ENCODE measurements at places on chromosomes 7 and 10.

- DNase-seq, result no peak
Observed at GRCh38 chr7:48170506-48170905, 752 bp upstream of the ABCA13 start.

- DNase-seq, result no peak
Observed at GRCh38 chr10:33939892-33940291, 605.4 kb upstream of the NRP1 start.

GRCh38 chr7:138304071-138304320 lies 156.1 kb upstream of the TRIM24 start:
- DNase-seq, result no peak

DNA sequence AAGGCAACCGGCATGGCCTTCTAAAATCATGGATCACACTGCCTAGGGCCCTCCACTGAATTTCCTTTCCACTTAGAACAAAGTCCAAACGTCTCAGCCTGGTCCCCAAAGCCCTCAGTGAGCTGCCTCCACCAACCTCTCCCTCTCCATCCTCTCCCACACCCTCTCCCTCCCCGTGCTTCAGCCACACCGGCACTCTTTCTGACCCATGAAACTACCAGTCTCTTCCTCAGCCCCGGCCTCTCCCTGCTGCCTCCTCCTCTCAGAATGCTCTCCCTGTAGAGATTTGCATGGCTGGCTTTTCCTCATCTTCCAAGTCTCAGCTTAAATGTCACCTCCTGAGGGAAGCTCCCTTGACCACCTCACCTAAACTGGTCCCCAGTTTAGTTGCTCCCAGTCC lies 219.0 kb upstream of the ZMIZ1 start:
- no peak for DNase-seq

GRCh38 chr7:19051767-19052375 lies 65.6 kb downstream of the TWIST1 start:
- no peak for DNase-seq

GRCh38 chr10:100531761-100532160 lies 2.1 kb upstream of the NDUFB8 start:
- no peak for DNase-seq

DNA sequence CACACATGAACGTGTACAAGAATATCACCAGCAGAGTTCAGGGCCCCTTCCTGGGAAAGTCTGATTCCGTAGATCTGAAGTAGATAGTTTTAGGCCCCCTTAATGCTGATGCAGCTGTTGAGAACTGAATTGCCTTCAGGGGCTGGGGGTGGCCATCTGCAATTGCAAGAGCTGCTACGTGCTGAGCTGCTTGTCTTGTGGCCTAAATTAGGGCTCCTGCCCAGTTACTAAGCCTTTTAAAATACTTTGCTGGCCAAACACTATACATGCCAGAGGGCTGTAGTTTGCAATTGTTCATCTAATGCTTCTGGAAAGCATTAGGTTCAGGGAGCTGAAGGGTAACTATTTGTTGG lies 71.7 kb downstream of the TMEM178B start:
- DNase-seq, result no peak

GRCh38 chr7:125406111-125406510 lies 476.5 kb upstream of the POT1 start:
- DNase-seq, result no peak

GRCh38 chr7:54839575-54840213 lies 80.7 kb upstream of the SEC61G start:
- no peak for DNase-seq

- no peak for DNase-seq
Observed at GRCh38 chr7:89839329-89839728, 314.9 kb upstream of the STEAP1 start.

DNA sequence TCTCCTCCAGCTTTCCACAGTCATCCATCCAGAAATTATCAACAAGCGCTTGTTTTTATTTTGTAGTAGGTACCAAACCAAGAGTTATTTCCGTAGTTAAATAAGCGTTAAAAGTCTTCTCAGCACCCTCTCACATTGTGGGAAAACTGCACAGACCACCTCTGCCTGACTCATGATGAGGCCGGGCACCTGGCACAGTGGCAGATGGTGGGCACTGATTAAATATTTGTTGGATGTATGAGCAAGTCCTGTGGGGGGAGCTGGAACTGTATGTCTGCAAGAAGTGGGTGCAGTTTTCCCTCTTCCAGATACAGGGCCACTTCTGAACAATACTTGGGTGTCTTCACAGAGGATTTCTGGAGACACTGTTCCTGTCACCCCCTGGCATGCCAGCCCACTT lies 5.3 kb upstream of the REPIN1 start:
- no peak for DNase-seq

GRCh38 chr10:128710098-128710797 lies 584.0 kb upstream of the MKI67 start:
- DNase-seq, result no peak

DNA sequence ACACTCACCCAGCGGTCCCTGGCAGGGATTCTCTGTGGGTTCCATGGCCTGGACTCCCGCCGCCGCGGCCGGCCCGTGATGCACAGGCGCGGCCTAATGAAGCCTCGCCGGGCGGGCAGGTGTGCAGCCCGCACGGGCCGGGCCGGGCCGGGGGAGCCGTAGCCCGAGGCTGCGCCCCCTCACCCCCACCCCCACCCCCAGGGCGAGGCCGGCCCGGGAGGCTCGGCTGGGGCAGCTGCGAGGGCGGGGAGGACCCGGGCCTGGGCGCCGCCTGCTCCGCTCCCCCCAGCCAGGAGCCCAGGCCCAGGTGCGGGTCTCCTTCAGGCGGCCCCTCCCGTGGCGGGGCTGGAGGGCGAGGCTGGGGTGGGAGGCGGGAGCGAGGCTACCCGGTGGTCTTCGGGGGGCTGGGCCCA lies at the start of gene NOBOX:
Gene NOBOX, minus strand, starts transcription at position 45 of the 413 bp plus-strand sequence.
- DNase-seq, result no peak

GRCh38 chr10:1162481-1163203 lies 106.5 kb downstream of the WDR37 start:
- no peak for DNase-seq

DNA sequence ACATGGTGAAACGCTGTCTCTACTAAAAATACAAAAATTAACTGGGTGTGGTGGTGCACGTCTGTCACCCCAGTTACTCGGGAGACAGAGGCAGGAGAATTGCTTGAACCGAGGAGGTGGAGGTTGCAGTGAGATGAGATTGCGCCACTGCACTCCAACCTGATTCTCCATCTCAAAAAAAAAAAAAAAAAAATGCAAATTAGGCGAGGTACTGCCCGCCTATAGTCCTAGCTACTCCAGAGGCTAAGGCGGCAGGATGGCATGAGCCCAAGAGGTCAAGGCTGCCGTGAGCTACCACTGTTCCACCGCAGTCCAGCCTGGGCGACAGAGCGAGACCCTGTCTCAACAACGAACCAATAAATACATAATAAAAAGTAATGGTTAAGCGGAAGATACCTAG lies 1.1 kb upstream of the EIF4H start:
- DNase-seq, result no peak

- DNase-seq, result no peak
Observed at GRCh38 chr7:46916581-46916980, 665.3 kb downstream of the TNS3 start.

DNA sequence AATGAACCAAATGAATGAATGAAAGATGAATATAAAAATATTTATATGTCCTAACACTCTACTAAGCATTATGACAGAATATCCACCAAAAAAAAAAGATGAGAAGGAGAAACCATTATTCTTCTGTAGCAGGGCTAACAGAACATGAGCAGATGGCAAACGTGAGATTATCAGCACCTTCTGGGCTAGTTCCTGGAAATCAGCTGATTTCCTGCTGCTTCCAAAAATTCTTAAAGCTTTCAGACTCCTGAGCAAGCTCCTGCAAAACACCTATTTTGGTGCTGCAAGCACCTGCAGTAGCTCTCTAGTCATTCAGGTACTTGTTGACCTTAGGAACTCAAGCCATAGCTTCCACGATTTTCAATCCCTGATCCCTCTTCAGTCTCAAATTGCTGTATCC lies 51.8 kb downstream of the NPSR1 start:
- no peak for DNase-seq

- DNase-seq, result no peak
Observed at GRCh38 chr10:131651674-131652437, 249.0 kb upstream of the PPP2R2D start.

DNA sequence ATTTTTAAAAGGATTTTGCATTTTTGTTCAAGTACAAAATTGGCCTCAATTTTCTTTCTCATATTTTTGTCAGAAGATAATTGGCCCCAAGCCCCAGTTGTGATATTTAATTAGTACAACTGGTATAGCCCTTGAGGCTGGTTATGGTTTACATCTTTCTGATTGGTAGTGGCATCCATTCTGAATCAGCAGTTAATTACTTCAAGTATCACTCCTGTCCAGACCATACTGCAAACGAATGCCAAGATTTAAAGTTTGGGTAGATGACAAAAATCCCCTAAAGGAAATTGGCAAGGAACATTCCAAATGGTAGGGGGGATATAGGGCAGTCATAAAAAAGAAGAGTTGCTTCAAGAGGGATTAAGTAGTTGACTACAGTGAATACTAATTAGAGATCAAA lies 23.1 kb downstream of the MYPN start:
- DNase-seq, result no peak

DNA sequence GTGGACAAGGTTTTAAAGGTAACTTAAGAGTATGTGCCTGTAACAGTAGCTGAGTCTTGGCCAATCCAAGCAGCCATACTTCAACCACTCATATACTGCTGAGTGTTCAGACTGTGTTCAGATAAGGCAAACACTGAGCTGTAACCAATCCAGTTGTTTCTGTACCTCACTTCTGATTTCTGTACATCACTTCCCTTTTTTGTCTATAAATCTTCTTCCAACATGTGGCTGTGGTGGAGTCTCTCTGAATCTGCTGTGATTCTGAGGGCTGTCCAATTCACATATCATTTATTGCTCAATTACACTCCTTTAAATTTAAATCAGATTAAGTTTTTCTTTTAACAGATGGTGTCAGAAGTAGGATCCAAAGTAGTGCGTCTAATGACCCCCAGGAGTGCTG lies 149.5 kb upstream of the PHF14 start:
- DNase-seq, result no peak

DNA sequence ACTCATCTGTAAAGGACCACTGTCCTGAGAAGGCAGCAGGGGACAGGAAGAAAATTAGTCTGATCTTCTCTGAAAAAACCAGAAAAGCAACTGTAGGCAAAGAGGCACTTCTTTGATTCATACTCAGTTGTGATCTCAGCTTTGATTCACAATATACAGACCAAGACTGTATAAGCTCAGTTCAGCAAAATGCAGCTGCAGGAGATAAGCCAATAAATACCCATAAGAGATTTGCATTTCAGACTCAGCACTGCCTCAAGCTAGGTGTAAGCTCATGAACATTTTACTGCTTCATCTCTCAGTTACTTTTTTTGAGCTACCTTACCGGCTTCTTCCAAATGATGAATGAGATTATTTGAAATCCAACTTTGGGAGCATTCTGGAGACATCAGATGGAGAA lies 64.2 kb upstream of the LYZL1 start:
- no peak for DNase-seq

DNA sequence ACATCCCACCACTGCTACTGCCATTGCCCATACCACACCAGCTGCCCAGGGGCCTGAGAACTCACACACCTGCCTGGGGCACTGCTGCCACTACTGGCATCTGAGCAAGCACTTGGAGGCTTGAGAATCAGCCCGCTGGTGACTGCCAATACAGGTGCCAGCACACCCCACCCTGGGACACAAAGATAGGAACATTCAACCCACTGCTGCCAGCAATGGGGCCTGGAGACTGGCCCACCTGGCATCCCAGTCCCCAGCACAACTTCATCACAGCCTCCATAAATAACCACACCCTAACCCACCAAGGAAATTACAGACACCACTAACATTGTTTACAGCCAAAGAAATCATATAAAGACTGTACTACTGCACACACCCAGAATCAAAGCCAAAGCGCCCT lies 115.9 kb downstream of the SLC16A9 start:
- DNase-seq, result no peak

DNA sequence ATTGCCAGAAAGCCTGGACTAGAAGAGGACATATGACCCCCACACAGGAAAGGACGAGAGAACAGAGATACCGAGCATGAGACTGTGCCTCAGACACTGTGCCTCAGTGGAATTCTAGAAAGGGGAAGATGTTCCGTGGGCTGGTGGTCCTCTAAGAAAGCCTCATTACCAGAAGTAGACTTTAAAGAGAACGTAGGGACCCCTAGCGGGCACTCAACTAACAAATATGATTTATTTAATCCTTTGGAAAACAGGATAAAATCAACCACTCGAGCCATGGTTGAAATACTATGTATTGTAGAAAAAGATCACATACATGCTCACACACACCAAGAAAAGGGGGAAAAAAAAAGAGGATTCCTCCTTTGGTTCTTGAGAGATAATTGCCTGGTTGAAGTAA lies 701.2 kb upstream of the SORCS1 start:
- no peak for DNase-seq

DNA sequence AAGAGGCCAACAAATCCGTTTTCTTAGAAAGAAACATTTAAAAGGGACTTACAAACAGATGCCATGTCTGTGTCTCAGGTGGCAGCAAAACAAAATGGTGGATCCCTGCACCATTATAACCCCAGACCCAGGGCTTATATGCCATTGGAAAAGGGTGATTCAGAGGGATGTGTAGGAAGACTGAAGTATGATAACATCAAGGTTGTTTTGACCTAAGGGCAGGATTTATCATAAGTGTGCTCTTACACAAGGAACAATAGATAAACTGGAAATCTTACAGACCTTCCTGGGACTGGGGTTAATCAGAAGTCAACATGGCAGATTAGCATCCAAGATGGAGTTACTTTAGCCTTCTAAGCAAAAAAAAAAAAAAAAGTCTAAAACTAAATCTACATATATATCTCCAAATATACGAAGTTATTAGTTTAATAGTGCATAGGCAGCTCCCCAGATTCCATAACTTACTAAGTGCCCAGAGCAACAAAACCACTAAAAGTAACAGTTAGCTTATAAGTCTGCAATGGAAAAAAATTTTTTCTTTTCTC lies 34.3 kb upstream of the WNT16 start:
- no peak for DNase-seq

DNA sequence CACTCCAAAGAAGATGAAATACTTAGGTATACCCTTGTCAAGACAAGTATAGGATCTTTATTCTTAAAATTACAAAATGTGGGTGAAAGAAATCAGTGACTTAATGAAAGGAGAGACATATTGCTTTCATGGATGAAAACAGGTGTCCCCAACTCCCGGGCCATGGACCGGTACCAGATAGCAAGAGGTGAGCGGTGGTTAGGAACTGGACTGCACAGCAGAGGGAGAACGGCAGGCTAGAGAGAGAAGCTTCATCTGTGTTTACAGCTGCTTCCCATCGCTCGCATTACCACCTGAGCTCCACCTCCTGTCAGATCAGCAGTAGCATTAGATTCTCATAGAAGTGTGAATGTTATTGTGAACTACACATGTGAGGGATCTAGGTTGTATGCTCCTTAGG lies 408.9 kb downstream of the CALN1 start:
- DNase-seq, result no peak

GRCh38 chr10:7634142-7634894 lies 32.4 kb downstream of the ITIH5 start:
- no peak for DNase-seq

Measured in activated T-cell treated with anti-CD3 and anti-CD28 coated beads, Interleukin-2, amount 50 U/mL, for 1 hour (primary cell).